ENCODE measurements at places on chromosomes 1 and 21. TPM values are rescaled to one million over a fixed set of nuclear protein-coding genes. Genes with fewer than 3 reads are reported as not detected.

The CCDC185 gene
- not detected for total RNA-seq

- peak; percentile 53 for DNase-seq
These were observed 25.5 kb upstream of the IL10 start for GRCh38 chr1:206797534-206798383.

DNA sequence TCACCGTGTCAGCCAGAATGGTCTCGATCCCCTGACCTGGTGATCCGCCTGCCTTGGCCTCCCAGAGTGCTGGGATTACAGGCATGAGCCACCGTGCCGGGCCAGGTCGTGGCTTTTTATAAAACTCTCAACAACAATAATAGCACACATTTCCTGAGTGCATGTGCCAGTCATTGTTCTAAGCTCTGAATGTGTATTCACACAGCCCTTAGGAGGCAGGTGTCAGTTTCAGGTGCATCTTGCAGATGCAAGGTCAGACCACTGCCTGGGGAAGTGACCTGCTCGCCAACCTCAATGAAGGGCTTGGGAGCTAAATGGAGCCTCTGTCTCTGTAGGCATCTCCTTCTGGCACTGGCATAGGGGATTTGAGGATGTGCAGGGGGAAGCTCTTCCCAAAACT lies 1.6 kb upstream of the LEFTY2 start:
- DNase-seq = no peak

GRCh38 chr1:34885405-34886247 lies 26.1 kb upstream of the SMIM12 start:
- peak; percentile 77 for DNase-seq

DNA sequence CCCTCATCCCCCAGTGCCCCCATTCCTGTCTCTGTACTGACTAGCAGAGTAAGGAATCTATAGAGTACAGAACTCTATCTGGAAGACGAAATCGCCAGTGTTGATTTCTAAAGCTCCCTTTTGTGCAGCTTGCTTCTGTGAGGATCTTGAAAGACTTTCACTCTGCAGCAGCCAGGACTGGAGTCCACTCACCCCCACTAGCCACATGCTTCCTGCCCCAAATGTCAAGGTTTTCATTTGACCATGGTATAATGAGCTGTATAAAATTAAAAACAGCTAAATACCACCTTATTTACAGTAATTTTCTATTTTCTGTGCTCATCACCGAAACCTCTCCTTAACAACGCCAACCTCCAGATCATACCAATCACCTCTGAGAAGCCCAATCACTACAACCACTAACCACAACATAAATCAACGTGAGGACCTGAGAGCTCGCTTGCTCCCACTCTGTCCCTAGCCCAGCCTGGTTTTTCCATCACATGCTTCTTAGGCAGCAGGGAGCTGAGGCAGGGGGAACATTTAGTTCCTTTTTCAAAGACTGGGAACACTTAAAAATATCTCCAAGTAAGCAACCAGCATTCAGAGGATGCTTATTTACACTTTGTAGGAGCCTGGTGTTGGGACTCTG lies 56.1 kb upstream of the IRF2BP2 start:
- no peak for DNase-seq

DNA sequence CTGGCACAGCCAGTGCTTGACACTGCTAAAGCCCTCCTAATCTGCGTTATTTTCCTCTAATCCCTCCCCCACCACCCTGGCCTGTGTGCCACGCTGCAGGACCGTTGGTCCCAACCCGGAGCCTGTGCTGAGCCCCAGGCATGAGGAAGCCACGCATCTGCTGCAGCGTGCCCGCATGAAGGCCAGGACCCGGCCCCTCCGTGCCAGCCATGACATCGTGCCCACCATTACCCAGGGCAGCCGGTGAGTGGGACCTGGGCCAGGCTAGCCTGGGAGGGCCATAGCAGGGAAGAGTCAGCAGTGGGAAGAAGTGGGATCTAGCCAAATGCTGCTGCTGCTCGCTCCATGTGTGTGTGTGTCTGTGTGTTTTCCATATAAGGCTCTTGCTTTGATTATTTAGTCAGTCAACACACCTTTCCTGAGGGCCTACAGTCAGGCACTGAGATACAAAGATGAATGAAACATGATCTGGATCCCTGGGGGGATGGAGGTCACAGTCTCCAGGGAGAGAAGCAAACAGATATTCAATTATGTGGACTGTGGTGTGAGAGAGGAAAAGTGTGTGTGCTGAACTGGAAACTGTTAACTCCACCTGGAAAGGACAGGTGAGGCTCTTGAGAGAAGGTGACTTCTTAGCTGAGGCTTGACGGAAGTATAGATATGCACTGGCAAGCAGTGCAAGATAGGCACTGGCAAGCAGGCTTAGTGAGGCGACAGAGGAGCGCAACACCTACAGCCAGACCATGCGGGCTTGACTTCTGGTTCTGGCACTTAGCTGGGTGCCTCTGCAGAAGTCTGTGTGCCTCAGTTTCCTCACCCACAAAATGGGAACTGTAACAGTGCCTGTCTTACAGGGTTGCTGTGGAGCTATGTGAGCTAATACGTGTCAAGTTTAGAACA lies 15.9 kb downstream of the KIAA1614 start:
- DNase-seq = no peak

The CRP gene
- total RNA-seq = not detected

- DNase-seq = no peak
These were observed 369.5 kb upstream of the LYPLAL1 start for GRCh38 chr1:218804014-218804785.

DNA sequence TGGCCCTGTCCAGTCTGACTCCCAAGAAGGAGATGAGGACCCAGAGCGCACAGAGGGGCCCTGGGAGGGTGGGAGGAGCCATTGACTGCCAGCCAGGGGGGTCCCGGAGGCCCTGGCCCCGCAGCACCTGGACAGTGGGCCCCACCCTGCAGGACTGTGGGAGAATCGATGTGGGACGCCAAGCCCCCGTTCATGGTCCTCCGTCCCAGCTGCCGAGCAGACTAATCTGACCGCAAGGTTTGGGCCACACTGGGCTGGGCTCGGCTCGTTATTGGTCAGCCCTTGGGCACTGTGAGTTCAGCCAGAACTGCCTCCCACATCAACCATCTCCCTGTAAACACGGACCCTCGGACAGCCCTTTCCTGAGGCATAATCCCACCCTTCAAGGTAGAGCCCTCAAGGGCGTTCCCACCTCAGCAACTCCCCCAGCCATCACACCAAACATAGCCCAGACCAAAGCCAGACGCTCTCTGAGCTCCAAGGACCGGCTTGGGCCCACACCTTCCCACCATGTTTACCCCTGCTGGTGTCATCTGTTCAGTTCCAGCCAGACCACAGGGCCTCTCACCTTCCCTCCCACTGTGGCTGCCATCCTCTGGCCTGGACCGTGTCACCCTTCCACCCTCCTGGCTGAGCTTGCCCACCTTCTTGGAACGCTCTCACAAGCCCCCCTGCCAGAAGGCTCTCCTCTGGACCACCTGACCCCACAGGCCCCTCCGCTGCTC lies 16.2 kb upstream of the POFUT2 start:
- no peak for DNase-seq

DNA sequence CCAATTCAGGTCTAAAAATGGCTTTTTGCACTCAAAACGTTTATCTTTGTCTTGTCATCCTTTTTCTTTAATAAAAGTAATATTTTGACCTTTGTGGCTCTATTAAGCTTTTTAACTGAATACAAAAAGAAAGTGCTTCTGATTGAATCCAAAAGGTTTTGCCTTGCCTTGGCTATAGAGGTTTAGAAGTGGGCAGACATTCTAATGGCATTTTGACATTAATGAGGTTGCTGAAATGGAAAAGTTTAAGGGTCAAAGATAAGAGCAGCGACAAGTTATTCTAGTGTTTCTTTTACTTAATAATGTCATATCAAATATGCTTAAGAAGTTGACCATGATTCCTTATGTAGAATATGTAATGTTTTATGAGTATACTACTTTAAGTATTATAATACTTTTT lies 120.2 kb downstream of the ADGRL2 start:
- no peak for DNase-seq

The FCRLB gene
- total RNA-seq = not detected

DNA sequence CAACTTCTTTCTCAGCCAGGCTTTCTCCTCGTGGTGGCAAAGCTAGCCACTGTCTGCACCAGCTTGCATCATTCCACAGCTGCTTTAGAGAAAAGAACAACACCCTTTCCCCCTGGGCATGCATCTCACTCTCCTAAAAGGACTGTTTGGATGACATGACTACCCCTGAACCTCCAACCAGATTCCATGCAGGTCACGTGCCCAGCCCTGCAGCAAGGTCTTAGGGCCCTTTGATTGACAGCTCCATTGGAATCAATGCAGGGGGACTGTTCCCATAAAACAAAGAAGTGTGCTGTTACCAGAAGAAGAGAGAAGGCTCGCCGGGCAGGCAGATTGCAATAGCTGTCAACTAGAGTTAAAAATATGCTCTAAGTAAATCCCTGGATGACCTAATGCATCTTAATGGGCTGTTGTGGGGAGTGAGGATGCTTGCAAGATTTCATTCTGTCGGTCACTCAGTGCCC lies 24.4 kb downstream of the KCNA2 start:
- DNase-seq = no peak

The ATXN7L2 gene
- total RNA-seq = 10.7 TPM

DNA sequence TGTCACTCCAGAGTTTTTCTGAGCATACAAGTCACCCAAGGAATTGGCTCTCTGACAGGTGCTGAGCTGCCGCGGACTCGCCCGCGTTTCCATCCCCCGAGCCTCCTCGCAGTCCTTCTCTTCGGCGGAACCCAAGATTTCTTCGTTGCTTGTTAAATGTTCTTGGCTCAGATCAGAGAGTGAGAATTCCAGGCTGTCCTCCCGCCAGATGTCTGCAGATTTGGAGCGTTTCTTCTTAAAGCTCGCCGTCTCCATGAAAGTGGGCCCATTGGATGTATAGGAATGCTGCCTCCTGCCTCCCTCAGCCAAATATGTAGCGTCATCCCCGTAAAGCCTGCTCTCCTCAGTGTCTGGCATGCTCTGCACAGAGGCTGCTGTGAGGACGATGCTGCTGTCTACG lies 77.8 kb downstream of the TIAM1 start:
- no peak for DNase-seq

DNA sequence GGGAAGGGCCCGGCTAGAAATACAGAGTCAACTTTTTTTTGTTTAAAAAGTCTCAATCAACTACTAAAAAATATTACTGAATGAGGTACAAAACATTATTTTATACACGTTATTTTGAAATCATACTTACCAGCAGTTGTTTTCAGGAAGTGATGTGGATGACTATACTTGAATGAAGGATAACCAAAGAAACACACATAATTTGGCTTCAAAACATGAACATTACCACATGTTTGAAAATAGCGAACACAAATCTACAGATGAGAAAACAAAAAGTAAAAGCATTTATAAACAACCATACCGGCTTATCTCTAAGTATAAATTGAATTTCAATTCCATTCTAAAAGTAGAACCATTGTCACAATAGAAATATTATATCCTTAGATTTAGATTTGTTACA lies 9.0 kb downstream of the DBT start:
- no peak for DNase-seq

The SLFNL1 gene
- total RNA-seq = not detected

- DNase-seq = no peak
These were observed 517.5 kb downstream of the PLPP3 start for GRCh38 chr1:56061824-56062223.

The GUCA2A gene
- not detected for total RNA-seq

DNA sequence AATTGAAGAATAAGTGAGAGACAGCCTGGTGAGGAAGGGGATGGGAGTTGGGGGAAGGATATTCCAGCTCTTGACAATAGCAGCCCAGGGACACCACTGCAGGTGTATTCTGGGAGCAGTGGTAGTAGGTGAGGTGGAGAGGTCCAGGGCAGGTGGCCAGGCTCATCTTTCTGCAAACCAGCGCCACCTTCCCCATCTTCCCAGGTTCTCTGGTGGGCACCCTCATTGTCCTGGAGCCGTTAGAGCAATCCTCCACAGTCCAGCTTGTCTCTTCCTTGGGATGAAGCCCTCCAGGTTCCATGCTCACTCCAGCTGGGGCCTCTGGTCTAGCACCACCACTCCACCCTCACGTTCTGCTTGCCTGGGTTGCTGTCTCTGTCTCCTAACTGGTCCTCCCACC lies 97.0 kb downstream of the IER5 start:
- no peak for DNase-seq

The RIPPLY3 gene
- 0.26 TPM for total RNA-seq

The INKA2 gene
- 2.3 TPM for total RNA-seq

The EPHA2 gene
- total RNA-seq = 0.33 TPM

The ZNF648 gene
- not detected for total RNA-seq

GRCh38 chr1:5863238-5863637 lies 129.0 kb downstream of the NPHP4 start:
- DNase-seq = no peak

GRCh38 chr1:223641523-223642039 lies 23.9 kb downstream of the CAPN8 start:
- DNase-seq = no peak

The FAM151A gene
- not detected for total RNA-seq

- no peak for DNase-seq
These were observed 56.3 kb downstream of the ZP4 start for GRCh38 chr1:237834461-237834860.

The LENEP gene
- 0.56 TPM for total RNA-seq

- no peak for DNase-seq
These were observed 3.5 kb downstream of the SLC66A1 start for GRCh38 chr1:19315378-19316198.

DNA sequence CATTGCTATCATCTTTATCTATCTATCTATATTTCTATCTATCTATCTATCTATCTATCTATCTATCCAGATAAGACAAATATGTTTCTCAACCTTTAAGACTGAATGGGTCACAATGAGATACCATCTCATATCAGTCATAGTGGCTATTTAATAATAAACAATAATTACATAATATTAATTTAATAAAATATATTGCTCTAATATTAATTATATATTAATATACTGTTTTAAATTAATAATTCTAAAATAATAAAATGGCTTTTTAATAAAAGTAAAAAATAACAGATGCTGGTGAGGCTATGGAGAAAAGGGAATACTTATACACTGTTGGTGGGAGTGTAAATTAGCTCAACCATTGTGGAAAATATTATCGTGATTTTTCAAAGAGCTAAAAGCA lies 13.0 kb upstream of the PLPPR4 start:
- DNase-seq = no peak

GRCh38 chr1:237197470-237198425 lies 155.8 kb downstream of the RYR2 start:
- no peak for DNase-seq

The SELENBP1 gene
- not detected for total RNA-seq

The TRNAU1AP gene
- 57.3 TPM for total RNA-seq

- peak; percentile 73 for DNase-seq
These were observed at the start of gene PFKL for GRCh38 chr21:44299458-44300261. Gene PFKL (plus strand): TSS chr21:44300053. CDS start chr21:44300106, 53 bp downstream.

GRCh38 chr1:173114346-173114745 lies 63.6 kb upstream of the TNFSF18 start:
- DNase-seq = no peak

DNA sequence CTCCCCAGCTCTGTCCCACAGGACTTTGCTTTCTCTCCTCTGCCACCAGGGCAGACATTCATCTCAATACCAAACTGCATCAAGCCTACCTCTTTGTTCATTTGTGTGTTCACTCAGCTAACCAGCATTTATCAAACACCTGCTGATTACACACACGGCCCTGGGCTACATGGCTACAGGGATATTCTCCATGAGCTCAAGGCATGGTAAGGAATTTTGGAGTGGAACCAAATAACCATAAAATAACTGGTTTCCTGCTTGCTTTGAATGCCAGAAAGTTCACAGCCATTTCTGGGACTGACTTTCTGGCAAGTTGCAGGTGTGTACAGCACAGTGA lies 54.6 kb downstream of the LDLRAD2 start:
- no peak for DNase-seq

The IGFN1 gene
- not detected for total RNA-seq

GRCh38 chr1:62833529-62833928 lies 49.6 kb downstream of the ATG4C start:
- no peak for DNase-seq

The MYCL gene
- total RNA-seq = not detected
